ENCODE measurements at places on chromosomes 13 and 19.
A peak's percentile ranks its signal among the peaks of the same experiment; 100 is the strongest.

GRCh38 chr19:50925734-50926133, 14.5 kb upstream of the KLK4 start:
- DNase-seq: no peak

GRCh38 chr13:51562011-51562671, 22.1 kb upstream of the WDFY2 start:
- DNase-seq: no peak

DNA sequence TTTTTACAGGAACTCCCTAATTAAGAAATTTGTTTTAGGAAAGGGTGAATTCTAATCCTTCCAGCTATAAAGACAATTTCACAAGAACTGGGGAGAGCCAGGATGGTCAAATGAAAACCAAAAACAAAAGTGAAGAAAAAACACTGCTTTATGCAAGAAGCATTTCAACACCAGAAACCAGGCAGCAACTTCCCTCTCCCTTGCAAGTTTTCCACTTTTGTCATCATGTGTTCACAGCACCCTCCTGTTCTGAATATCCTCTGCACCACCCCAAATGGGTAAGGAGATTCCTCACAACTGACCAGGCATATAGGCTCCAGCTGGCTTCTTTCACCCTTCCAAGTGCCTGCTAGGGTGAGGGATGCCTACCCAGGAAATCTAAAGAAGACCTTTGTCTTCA, 328.1 kb downstream of the TBC1D4 start:
- no peak for DNase-seq

DNA sequence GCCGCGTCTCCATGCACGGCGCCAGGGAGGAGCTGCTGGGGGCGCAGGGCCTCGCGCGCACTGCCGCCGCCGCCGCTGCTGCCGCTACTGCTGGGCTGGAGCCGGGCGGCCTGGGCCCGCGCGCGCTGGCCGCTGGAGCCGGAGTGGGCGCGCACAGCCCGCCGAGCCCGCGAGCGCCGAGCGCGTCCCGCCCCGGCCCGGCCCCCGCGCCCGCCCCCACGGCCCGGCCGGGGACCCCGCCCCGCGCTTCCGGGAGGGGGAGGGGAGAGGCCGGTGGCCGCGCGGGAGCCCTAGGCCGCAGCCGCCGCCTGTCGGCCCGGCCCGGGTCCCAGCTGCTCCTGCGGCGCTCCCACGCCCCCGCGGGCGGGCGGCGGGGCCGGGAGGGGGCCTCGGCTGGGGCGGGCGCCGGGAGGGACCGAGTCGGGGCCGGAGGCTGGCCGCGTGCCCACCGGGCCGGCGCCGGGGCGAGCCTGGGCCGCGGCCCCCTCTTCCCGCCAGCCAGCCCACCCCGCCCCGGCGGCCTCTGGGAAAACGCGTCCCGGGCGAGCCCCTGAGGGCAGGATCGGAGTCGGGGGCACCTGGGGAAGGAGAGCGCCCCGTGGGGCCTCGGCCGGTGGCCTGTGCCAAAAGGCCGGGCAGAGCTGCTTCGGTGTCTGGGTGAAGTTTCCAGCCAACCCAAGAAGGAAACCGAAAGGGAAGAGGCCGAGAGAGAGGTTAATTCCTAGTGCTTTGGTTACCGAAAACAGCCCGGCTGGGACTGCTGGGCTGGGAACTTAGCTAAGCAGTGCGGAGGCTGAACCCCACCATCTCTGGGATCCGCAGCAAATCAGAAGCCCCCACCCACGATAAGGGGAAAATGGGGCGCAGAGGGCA, at the start of gene STK24:
Gene STK24, minus strand, starts transcription at position 145 of the 873 bp plus-strand sequence. CDS start 321 bp downstream, outside the sequence.
- no peak for DNase-seq

DNA sequence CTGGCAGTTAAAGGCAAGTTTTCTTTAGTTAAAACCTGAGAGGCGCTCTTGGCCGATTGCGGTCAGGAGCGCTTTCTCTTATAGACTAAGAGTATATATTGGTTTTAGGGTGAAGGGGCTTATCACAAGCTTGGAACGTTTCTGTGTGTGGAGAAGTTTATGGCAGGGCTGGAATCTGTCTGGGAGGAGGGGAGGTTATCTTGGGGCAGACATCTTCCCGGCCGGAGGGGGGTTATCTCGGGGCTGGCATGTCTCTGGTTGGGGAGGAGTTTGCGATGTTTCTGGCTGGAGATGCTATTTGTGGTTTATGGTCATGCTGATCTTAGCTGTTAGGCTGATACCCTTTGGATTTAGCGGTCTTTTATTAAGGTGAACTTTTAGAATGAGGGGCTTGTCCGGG, 18.3 kb downstream of the KDM4B start:
- no peak for DNase-seq

GRCh38 chr13:47917022-47917574, 84.0 kb downstream of the SUCLA2 start:
- peak; percentile 14 for DNase-seq

- DNase-seq: no peak
These were observed 14.2 kb downstream of the ZNF274 start for GRCh38 chr19:58196901-58197616.

DNA sequence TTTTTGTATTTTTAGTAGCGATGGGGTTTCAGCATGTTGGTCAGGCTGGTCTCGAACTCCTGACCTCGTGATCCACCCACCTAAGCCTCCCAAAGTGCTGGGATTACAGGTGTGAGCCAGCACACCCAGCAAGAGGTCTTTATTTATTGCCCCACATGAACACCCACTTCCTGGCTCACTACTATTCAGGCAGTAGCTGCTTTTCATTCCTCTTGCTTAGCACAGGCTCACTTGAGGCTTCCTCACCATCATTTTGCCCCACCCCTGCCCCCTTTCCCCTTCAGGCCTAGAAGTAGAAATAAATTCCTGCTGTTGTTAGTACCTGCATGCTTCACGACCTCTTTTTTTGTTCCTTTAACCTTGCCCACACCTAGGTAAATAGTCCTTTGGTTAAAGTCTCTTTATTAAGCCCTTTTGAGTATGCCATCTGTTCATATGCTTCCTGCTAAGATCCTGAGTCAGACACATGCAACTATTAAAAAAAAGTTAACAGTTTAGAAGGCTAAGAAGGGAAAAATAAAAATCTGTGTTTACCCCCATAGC, 33.5 kb upstream of the ITM2B start:
- DNase-seq: no peak

DNA sequence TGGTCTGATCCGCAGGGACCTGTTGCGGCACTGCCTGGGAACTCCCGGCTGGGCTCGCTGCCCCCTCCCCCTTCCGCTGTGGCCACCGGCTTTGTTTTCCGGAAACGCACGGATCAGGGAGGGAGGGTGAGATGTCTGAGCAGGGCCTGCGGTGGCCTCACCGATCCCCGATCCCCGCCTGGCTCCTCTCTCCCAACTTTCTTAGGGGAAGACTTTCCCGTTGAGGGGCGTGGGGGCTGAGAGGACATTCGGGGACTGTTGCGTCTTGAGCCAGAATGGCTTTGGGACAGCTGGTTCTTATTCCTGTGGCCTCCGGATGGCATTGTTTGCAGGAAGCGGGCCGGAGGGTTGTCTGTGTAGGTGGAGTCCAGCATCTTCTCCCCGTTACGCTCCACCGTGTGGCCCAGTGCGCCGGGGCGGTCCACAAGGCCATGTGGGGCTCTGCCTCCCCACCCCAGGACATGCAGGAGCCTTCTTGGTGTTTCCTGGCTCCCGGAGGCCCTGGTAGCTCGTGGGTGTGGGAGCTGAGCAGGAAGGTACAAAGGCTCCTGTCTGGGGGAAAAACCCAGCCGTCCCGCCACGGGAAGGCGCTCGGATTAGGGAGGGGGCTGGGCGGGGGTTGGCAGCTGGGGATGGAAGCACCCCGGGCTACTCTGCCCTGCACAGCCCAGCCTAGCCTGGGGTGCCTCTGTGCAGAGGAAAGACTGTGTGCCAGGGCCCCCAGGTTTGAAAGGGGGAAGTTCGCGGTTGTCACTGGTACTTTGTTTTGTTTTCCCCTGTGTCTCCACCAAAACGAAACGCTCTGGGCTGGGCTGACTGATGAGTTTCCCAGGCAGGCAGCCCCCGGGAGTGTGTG, 1.3 kb downstream of the CSNK1G2 start:
- DNase-seq: no peak

DNA sequence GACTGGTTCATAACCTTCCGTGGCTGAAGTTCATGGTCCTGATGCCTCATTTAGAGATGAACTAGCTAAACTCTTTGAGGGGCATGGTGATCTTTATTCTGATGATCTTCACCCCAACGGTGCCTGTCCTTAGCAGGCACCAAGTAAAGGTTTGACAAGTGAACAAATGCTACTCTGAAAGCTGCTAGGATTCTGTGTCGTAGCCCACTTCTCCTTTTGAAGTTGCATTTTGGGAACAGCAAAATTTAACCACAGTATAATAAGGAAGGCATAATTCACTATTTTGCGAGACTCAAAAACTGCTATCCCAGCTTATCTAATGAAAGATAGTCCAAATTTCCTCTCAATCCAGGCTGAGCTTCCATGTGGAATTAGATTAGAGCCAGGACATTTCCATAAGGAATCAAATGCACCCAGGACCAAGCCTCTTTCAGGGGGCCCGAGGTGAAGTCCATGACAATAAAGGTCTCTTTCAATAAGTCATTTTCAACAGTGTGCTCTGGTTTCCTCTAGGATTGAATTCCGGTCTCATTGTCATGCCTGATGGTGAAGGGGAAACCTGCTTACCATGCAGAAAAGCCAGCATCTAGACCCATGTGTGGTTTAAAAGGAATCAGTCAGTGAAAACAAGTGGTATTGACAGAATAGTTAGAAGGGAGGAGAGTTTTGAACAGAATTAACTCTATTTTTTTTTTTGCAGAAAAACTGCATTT, 23.1 kb downstream of the SIAH3 start:
- no peak for DNase-seq

DNA sequence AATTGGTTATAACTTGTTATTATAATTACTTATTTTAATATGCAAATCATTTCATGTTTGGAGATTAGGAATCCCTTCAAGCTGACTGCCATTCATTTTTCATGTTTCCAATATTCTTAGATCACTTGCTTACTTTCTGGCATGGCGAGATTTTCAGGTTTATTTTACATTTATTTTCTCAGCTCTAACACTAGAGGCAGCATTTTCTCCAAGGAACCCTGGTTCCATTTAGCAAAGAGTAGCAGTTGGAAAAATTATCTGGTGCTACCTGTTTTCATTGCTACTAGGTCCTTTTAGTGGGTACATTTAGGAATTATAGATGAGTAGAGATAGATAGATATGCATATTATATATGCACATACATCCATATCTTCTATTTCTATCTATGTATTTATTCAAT, 90.9 kb upstream of the TRPC4 start:
- no peak for DNase-seq

- DNase-seq: no peak
These were observed 37.8 kb upstream of the GAS6 start for GRCh38 chr13:113901642-113902041.

GRCh38 chr19:52219611-52220010, 29.8 kb downstream of the PPP2R1A start:
- no peak for DNase-seq

DNA sequence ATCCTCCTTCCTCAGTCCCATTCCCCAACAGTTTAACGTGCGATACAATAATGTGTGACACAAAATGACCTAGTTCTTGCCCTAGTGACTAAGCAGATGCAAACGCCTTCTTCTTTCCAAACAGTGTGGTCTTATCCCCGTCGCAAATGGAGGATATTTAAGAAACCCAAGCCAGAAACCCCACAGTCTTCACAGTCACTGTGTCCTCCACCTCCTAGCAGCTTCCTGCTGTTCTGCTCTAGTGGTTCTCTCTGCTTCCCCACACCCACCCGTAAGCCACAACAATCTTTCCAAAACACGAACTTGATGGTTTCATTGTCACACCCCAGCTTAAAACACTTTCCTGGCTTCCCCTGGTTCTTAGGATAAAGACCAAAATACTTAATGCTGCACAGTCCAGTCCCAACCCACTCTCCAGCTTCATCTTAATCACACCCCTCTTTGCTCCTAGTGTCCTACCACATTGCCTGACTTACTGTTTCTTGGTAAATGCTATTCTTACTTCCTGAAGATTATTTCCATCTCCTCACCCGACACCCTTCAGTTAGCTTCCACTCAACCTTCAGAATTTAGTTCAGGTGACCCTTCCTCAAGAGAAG, 32.3 kb downstream of the ITM2B start:
- no peak for DNase-seq

DNA sequence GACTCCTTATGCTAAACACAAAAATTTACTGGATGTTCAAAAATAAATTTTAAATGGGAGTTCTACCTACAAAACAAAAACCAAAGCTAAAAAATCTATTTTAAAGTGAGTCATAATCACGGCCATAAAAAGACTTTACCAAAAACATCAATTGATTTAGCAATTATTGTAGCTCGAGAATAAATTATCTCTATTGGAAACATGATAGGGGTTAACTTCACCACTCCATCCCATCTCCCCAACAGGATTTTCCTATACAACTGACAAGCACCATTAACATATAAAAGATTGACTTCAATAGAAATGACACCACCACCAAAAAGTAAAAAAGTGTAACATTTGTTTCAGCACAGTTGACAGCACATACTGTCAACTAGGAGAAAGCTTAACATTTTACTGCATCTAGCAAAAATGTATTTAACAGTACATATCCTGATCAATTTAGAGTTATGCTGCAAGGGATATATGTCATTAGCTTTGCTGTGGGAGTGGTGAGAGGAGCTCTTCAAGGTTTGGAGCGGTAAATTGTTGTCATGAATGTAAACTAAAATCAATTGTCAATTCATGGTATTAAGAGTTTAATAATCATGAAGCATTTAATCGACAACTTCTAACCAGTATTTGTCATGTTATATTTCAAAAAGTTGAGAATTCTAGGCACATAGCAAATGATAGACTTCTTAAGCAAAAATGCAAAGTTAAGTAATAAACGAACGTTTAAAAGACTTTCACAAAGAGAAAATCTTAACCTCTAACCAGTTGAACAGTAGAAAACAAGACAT, 3.8 kb downstream of the UBL3 start:
- DNase-seq: no peak

DNA sequence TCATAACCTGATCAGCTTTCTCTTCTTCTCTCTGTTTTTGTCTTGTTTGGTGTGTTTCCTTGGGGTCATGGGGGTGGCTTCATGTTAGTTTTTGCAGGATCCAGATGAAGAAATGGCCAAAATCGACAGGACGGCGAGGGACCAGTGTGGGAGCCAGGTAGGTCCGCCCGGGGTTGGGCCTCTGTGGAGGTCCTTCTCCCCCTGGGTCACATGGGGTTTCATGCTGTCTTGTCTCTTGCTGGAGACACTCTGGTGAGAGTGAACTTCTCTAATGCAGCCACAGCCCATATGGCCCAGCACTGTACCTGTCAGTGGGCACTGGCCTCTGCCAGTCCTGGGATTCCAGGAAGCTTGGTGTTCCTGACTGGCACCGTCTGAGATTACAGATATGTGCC, 1.1 kb downstream of the CCNE1 start:
- DNase-seq: no peak
